ENCODE measurements at places on chromosomes 16 and 17.

- H3K27me3 ChIP-seq: peaks cover 75% of the 10 kb centered on the region
- H3K27ac ChIP-seq: no peak overlapping the region
- H3K4me1 ChIP-seq: no peaks in the 10 kb centered on the region
- no peak for DNase-seq
These were observed 154.9 kb upstream of the SDK2 start for GRCh38 chr17:73799096-73799495.

DNA sequence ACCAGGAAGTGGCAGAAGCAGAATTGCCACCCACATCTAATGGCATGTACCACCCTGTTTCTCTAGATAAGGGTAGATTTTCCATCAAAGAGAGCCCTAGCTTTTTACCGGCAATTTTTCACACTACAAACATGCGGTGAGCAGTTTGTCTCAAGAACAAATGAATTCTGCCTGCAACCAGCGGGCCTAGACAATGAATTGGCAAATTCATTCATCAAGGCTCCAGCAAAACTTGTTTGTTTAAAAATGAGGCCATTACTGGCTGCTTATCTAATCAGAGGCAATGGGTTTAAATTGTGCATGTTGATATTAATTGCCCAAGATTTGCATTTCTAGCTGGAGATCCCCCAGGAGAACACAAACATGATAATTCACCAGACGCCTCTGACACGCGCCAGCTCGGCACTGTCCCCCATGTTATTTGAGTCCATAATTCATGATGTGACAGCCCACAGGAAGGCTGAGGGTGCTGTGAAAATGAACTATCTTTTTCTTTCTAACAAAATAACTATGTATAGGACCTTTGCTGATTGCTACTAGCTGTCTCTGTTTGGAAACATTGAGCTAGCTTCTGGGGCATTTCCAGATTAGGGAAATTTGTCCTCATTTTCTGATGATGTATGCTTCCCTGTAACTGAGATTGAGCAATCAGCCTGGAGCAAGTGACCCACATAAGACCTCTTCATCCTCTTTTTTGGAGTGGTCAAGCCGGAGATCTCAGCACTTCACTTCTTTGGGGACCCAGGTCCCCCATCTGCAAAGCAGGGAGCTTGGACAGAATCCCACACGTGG is 80.8 kb downstream of the CNGB1 start:
- no peaks in the 10 kb centered on the region for H3K36me3 ChIP-seq
- H3K27ac ChIP-seq: peak overlapping the region; percentile 32
- no peak for DNase-seq
- peaks cover 42% of the 10 kb centered on the region for H3K27me3 ChIP-seq
- no peak overlapping the region for H3K4me3 ChIP-seq

GRCh38 chr17:62057696-62058095 is 7.4 kb downstream of the MED13 start:
- no peaks in the 10 kb centered on the region for H3K27me3 ChIP-seq
- no peak overlapping the region for H3K27ac ChIP-seq
- no peak for DNase-seq
- H3K36me3 ChIP-seq: peaks cover 43% of the 10 kb centered on the region

GRCh38 chr17:48494335-48494734 is 36.5 kb downstream of the HOXB1 start:
- H3K36me3 ChIP-seq: no peaks in the 10 kb centered on the region
- DNase-seq: no peak
- no peak overlapping the region for H3K4me3 ChIP-seq

DNA sequence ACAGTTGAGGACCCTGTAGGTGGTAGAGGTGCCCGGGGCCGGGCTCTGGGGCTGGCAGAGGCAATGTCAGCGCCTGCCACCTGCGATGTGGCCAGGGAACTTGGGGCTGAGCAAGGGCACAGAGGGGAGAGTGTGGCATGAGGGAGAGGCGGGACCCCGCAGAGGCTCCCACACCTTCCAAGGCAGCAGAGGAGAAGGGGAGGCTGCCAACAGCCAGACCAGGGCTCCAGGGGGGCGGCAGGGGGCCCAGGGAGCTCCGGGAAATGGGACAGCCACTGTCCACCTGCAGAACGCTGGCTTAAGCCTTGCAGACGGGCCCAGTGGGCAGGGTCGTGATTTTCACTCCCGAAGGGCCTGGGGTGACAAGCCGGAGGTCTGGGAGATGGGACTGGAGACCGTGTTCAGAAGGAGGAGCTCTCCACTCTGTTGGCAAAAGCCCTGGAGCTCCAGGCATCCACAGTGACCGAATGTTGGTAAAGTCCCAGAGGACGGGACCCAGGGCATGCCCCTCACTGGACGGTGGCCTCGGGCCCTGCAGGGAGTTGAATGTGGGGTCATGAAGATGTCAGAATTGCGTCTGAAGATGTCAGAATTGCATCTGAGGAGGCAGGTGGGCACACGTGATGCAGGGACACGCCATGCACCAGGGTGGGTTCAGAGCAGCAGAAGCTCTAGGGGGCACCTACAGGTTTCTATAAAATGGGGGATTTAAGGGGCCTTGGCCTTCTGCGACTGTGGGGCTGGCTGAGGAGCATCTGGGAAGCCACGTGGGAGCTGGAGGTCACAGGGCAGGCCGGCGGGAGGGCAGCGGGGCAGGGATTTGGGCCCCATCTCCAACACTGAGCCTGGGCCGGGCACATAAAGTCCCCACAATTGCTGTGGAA is 18.6 kb downstream of the CD7 start:
- H3K36me3 ChIP-seq: peaks cover 31% of the 10 kb centered on the region
- H3K4me1 ChIP-seq: peaks cover 74% of the 10 kb centered on the region
- no peaks in the 10 kb centered on the region for H3K27me3 ChIP-seq
- peak overlapping the region; percentile 99 for H3K27ac ChIP-seq

GRCh38 chr16:78916928-78917545 is 683.5 kb downstream of the MAF start:
- H3K4me1 ChIP-seq: no peaks in the 10 kb centered on the region
- DNase-seq: no peak
- no peak overlapping the region for H3K4me3 ChIP-seq
- no peaks in the 10 kb centered on the region for H3K27me3 ChIP-seq
- no peak overlapping the region for H3K27ac ChIP-seq
- H3K36me3 ChIP-seq: peaks cover 2% of the 10 kb centered on the region

- DNase-seq: no peak
- no peak overlapping the region for H3K27ac ChIP-seq
- no peak overlapping the region for H3K4me3 ChIP-seq
- H3K4me1 ChIP-seq: peaks cover 5% of the 10 kb centered on the region
- no peaks in the 10 kb centered on the region for H3K27me3 ChIP-seq
- H3K36me3 ChIP-seq: peaks cover 13% of the 10 kb centered on the region
These were observed 74.7 kb downstream of the KLHDC4 start for GRCh38 chr16:87690911-87691685.
